ENCODE measurements at places on chromosomes 2 and 18.

DNA sequence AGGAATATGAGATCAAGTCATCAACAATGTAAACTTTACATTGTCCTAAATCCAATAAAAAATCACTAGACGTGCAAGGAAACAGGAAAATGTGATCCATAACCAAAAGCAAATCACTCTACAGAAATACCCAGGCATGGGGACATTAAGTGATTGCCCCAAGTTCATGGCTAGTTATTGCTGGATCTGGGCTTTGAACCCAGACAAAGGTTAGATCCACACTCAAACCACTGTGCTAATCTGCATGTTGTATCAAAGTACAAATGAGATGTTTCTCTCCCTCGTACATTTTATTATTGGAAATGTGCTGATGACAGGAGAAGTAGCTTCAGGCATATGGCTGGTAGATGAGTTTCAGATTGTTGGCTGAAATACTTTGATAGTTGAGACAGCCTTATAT is 2.7 kb upstream of the ARL5A start:
- no peak for DNase-seq

- no peak for DNase-seq
Measured at GRCh38 chr2:44759823-44760222, 181.7 kb upstream of the SIX3 start.

GRCh38 chr2:197241596-197241995 is 69.0 kb downstream of the ANKRD44 start:
- DNase-seq: no peak

- DNase-seq: no peak
Measured at GRCh38 chr2:55550368-55551102, 31.0 kb downstream of the CFAP36 start.

DNA sequence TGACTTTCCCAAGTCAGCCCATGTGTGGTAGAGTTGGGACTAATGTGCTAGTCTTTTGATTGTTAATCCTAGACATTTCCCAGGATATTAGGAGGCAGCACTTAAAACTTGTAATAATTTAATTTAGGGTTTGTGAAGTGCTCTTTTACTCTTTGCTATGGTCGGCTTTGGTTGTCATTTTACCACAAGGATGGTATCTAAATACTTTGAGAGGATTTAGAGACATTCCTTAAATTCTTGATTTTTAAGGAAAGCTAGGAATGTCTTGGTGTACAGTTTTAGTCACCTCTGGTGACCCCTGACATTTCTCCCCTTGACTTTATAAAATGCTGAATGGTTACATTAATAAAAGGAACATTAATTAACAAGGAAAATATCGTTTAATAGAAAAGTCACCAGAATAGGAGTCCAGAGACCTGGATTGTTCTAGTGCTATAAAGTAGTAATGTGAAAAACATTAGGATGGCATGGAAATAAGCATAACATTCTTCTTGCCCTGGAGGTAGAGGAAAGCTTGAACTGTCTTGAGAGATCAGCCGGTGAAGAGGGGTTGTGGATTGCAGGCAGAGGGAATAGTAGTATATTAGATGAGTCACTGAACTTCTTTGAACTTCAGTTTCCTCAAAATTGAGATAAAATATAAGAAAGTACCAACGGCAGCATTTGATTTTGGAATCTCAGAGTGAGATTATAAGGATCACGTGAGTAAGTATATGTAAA is 209.2 kb downstream of the MCFD2 start:
- no peak for DNase-seq
